GOT3 (cell line): ENCODE measurements at places on chromosomes 11 and 22.

DNA sequence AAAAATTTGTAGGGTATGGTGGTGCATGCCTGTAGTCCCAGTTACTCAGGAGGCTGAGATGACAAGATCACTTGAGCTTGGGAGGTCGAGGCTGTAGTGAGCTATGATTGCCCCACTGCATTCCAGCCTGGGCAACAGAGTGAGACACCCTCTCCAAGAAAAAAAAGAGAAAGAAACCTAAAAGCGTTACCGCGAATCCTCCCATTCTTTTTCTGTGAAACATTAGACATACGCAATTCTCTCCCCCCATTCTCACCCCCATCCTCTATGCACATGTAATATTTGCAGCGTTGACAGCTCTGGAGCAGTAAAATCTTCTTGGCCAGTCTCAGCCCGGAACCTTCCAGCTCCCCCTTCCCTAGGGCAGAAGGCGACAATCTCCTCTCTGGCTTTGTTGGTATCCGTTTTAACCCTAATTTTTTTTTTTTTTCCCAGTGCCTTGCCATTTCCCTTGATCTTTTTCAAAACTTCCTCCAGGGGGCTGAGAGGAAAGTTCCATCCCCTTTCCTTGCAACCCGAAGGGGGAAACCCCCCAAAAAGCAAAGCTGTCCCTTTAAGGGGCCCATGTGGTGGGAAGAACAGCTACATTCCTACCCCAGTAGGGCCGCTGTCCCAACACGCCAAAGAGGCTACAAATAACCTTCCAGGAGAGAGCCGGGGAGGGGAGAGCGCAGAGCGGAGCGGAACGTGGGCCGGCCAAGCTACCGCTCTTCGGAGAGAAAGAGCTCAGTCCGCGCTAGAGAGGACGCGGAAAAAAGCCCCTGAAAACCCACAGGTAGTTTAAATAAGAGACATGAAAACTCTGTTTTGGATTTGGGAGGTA is 1.9 kb downstream of the LRP4 start:
- peak; percentile 43 for DNase-seq

DNA sequence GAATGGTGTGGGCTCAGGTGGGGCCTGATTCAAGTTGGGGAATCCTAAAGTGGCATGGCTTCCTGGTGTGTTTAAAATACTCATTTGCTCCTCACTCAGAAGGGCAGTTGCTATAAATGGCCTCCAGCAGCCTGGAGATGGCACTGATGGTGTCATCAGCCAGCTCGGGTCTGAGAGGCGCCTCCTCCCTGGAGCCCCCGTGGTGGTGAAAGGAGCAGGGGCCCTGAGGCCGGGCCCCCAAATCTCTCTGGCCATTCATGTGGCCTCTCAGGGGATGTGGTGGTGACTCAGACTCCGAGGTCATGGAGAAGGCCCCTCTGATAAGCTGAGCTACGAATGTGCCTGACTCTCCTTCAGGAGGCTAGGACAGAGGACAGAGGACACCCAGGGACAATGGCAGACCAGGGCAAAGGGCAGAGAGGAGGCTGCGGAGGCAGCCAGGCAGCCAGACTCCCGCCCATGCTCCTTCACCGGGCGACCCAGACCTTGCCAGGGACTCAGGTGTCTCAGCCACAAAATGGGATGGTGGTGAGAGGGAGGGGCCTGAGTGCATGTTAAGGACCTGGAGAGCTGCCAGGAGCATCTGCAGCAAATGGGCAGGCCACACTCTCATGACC is 129.2 kb downstream of the CTTN start:
- DNase-seq = no peak

GRCh38 chr22:30697975-30698374 is 3.3 kb downstream of the OSBP2 start:
- DNase-seq = no peak

DNA sequence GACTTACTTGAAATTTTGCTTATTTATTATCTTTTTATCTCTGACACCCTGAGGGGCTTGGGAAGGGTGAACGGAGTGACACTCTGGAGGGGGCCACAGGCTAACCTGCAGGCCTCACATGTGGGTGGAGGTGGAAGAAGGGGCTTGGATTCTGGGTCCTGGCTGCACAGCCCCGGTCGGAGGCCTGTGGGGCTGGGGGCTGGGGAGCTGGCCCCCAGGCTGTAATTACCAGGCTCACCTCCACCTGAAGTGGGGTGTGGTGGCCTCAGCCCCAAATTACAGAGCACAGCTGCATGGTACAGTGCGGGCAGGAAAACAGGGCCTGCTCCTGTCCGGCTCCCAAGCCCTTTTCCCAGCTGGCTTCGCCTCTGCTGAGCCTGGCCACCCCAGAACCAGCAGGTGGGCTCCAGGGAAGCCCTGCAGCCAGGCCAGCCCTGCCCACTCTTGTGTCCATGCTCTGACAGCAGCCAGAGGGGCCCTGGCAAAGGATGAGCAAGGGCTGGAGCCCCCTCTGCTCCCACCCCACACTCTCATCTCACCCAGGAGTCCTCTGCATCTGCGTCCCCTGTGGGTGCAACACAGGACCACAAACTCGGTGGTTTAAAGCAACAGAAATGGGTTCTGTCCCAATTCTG is 48.0 kb downstream of the IGF2 start:
- DNase-seq = no peak

DNA sequence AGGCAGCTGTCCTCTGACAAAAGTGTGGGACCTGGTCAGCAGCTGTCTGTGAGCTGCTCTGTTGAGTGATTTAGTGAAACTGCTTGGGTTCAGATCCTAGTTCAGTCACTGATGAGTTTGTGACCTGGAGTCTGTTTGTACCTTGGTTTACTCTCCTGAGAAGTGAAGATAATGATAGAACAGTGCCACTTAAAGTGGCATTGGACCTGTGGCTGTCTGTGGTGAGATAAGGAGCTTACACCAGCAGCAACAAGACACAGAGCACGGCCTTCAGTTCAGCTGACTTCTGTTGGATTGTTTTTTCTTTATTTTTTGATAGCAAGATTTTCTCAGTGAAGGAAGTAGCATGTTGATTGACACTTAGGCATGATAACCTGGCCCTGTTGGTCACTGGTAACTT is 46.2 kb upstream of the CTTN start:
- DNase-seq = no peak
